ENCODE measurements at places on chromosomes 11 and 22.

GRCh38 chr11:106369224-106369623 is 291.8 kb downstream of the AASDHPPT start:
- DNase-seq = no peak

- no peak for DNase-seq
Measured at GRCh38 chr22:18970176-18970947, 34.3 kb upstream of the PRODH start.

- no peak for DNase-seq
Measured at GRCh38 chr11:65615950-65616574, 486 bp downstream of the PCNX3 start.

DNA sequence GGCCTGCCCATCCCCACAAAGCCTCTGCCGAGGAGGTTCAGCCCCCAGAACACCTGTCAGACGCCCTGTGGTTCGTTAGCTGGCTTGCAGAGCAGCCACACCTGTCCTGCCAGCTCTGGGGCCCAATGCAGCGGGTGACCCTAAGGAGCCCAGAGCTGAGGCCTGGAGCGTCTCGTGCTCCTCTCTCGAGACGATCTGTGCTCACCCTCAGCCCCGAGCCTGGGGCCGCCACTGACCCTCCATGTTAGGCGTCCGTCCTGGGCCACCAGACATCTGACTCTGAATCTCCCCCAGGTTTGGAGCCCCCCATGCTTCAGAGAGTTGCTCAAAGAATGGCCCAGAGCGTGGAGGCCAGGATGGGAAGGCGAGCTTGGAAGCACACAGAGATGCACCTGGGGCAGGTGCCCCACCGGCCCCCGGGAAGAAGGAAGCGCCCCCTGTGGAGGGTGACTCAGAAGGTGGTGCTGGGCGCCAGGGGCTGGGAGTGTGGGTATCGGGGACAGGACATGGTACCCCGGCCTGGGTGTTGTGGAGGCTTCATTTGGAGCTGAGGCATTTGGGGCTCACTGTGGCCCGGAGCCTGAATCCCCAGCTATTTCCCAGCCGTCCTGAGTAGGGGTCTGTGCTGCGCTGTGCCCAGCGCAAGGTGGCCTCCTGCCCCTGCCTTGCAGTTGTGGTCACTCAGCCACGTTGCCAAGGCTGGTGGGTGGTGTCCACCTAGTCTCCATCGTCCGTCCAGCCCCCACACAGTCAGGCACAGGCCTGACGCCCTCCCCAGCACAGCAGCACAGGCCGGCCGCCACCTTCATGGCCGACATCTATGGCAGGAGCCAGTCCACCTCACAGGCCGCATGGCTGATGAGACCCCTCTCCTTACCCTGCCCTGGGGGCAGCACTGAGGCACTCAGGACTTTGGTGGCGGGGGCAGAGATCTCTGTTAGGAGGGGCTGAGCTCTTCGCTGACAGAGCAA is 36.2 kb downstream of the SBF1 start:
- DNase-seq = no peak

GRCh38 chr11:107757661-107758060 is 45.8 kb upstream of the SLN start:
- DNase-seq = no peak

DNA sequence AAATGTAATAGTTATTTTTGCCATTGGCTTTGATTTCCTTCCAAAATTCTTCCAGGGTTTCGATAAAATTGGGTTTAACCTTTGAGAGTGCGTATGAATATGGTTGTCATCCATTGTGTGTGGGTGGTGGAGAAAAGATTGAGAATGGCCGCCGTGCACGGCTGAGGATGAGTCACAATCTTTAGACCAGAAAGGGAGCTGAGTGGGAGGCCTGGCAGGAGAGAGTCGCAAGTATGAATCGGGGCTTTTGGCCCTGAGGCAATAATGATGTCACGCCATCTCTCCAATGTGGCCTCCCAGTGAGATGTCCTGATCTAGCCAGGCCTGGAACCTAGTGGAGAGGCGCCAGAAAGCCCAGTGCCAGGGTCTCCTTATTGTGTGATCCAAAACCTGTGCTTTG is 33.1 kb upstream of the SMPD1 start:
- DNase-seq = no peak

GRCh38 chr11:107564877-107565218 is 687 bp downstream of the ALKBH8 start:
- DNase-seq = no peak

- DNase-seq = no peak
Measured at GRCh38 chr11:96260067-96260511, 82.9 kb downstream of the MAML2 start.

- DNase-seq = no peak
Measured at GRCh38 chr11:39817241-39817640, 1642.2 kb downstream of the LRRC4C start.

DNA sequence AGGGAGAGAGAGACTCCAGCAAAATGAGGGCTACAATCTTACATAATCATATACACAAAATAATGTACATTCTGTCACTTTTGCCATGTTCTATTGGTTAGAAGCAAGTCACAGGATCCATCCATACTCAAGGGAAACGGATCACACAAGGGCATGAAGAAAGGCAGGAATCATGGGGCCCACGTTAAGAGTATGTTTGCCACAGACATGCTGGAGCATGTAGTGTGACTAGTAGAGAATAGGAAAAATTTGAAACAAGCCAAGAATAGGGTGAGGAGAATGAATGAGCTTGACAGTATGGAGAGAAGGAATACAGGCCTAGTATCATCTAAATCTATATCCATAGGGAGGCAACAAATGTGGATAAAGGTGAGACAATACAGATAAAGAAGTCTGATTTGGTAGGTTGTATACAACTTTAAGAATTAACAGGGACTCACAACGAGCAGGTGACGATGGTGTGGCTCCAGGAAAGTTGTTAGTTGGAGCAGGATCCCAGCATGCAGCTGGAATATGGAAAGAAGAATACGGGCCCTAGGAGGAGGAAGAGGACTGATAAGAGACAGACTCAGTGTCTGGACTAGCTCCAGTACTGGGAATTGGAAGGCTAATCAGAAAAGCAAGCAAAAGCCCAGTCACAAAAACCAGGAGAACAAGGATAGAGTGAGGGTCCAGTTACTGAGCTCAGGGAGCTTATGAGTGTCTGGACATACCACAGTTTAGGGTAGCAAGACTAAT is 301.7 kb upstream of the PITPNB start:
- no peak for DNase-seq

DNA sequence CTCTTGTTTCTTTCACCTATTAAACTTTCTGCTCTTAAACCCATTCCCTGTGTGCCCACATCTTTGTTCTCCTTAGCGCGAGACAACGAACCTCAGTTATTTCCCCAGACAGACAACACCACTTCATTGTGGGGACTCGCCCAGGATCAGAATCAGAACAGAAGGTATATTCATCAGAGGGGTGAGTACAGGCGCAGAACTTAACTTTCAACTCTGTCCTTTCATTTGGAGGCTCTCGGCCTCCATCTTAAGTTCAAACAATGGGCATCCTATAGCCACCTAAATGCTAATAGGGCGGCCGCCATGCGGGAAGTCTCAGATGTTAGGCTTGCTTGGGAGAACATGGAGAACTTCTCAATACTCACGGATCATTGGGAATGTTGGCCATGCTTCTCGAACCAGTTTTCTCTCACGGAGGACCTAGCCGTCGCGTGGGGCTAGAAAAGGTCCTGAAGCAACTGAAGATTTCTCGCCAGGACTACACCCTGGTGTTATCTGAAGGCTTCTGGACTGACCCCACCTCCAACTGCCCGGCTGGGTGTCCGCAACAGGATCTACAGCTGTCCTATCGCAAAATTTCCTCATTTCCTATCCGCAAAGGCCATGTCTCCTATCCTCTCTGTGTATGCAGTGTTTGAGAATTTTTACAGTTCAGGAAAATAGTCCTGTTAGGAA is 13.4 kb upstream of the HYLS1 start:
- no peak for DNase-seq

GRCh38 chr22:21942407-21943343 is 10.0 kb downstream of the PPM1F start:
- no peak for DNase-seq

DNA sequence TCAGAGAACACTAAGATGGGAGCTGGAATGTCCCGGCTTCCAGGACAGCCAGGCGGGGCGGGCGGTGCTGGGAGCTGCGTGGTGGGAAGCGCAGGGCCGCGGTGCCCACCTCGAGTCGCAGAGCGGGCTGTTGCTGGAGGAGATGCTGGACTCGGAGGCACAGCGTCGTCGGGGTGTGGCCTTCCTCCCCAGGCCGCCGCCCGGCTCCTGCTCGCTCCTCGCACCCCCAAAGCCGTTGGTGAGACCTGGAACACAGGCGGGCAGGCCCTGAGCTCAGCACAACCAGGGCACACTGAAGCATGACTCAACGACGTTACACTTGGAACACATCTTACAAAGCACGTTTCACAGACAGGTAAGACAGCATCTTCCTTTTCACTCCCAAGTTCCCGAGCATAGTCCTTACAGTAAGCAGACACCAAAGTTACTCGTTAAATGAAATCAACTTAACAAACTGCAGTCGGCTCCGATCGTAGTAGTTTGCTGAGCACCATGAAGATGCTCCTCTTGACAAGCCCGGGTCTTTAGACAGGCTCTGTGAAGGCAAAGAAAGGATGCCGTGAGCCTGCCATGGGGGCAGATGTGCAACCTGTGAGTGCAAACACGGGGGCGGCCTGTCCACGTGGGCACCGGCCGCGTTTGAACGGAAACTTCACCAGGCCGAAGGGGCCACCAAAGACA is 50.0 kb downstream of the BRD1 start:
- DNase-seq = no peak

GRCh38 chr22:17954860-17955587 is 69.3 kb downstream of the MICAL3 start:
- DNase-seq = no peak

DNA sequence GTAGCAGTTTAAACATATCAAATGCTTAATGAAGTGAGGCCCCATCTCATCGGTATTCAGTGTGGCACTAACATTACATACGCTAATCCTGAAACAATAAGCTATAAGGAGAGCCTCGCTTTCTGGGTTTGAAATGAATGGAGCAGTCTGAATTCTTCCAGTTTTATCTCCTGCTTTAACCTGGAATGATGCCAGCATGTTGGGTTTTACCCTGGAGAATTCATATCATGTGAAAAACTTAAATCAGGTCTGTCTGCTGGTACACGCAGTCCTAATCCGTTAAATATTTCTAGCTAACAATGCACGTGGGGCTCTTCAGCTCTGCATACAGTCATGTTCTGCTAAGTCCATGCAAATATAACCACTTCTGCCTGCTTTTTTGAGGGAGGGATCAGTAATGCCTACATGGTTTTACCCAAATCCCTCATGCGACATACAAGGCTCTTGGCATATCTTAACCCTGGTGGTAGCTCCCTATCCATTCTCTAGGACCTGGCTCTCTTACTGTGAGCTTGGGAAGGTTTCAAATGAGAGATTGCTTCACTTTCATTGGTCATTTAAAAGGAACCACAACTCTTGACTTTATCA is 92.7 kb downstream of the COMMD9 start:
- no peak for DNase-seq

GRCh38 chr11:78730267-78730824 is 155.7 kb upstream of the NARS2 start:
- DNase-seq = no peak

DNA sequence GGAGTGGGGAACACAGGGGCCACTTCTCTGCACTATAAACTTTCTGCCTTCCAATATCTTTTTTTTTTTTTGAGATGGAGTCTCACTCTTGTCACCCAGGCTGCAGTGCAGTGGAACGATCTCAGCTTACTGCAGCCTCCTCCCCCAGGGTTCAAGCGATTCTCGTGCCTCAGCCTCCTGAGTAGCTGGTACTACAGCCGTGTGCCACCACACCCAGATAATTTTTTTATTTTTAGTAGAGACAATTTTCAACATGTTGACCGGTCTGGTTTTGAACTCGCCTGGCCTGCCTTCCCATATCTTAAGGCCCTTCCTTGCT is 1.7 kb downstream of the SLC3A2 start:
- no peak for DNase-seq

DNA sequence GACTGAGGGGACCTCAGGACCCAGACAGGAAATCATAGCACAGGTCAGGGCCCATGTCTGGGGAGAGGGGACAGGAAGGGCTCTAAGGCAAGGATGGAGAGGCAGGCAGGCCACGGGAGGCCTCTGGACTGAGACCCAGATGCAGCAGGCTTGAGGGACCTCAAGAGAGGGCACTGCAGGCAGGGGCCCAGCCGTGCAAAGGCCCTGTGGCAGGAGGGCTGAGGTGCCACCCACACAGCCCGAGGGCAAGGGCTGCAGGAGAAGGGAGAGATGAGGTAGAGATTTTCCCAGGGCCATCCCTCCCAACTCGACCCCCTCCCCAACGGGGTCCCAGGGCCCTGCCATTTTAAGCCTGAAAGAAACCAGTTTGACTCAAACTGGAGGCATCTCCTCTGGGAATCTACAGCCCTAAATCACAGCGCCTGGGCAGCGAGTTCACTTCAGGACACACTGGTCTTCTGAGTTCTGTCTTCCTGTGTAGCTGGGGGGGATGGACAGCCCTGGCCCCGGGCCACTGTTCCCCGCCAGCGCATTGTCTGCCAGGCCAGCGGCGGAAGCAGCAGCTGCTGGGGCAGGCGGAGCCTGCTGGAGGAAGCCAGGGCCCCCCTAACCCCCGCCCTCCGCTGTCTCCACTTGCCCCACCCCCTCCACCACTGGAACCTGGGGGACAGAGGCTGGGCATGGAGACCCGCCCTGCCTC is 20.3 kb upstream of the WNT7B start:
- peak; percentile 25 for DNase-seq

DNA sequence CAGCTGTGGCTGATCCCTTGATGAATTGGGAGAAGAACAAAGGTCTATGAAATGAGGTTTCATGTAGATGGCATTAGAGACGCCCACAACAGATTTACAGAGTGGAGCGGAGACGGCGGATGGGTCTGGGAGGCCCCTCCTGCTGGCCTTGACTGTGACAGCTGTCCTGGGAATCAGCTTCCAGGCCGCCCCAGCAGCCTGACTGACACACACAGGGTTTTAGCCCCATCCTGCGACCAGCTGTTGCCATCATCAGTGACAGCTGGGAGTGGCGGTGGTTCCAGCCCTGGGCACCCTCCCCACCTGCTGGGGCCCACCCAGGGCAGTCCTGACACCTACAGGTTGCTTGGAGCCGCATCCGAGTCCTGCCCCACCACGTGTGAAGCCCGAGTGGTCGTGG is 64.0 kb upstream of the PPP6R3 start:
- DNase-seq = no peak

GRCh38 chr11:13883042-13883441 is 79.5 kb upstream of the SPON1 start:
- DNase-seq = no peak

- peak; percentile 49 for DNase-seq
Measured at GRCh38 chr11:9459667-9460321, 1.0 kb upstream of the ZNF143 start.

DNA sequence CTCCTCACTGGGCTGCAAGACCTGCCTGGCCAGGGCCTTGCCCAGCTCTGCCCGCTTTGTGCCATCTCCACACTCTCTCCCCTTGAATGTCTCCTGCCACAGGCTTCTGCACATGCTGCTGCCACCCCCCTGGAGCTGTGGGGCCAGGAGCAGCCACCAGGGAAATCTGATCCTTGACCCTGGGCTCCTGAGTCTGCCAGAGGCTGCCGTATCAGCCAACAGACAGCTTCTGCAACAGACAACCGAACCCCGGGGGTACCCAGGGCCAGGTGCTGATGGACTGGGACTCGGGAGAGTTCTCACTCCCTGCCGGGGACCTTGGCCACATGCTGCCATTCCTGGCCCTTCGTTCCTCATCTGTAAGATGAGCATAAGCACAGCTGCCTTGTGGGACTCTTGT is 3.3 kb upstream of the PPARA start:
- no peak for DNase-seq

Data from CD4-positive, alpha-beta T cell treated with Interleukin-4 for 1 hour (primary cell).